Neural crest cell (in vitro differentiated cells): ENCODE measurements at places on chromosomes 3 and 15. TPM values are rescaled to one million over a fixed set of nuclear protein-coding genes. Genes with fewer than 3 reads are reported as not detected.

Gene NISCH
- 161 and 166 TPM in 2 replicates for total RNA-seq

Gene PLSCR2
- not detected in 2 replicates for total RNA-seq

Gene NDUFAF3
- total RNA-seq = 69.5 and 70.9 TPM in 2 replicates

Gene CMTM7
- 37.4 and 38.0 TPM in 2 replicates for total RNA-seq

Gene SLC30A4
- total RNA-seq = 2.7 TPM in 2 replicates

Gene SERPINI2
- 0.56 and 0.86 TPM in 2 replicates for total RNA-seq
